GM12864 (cell line): ENCODE measurements at places on chromosomes 5 and 9.

DNA sequence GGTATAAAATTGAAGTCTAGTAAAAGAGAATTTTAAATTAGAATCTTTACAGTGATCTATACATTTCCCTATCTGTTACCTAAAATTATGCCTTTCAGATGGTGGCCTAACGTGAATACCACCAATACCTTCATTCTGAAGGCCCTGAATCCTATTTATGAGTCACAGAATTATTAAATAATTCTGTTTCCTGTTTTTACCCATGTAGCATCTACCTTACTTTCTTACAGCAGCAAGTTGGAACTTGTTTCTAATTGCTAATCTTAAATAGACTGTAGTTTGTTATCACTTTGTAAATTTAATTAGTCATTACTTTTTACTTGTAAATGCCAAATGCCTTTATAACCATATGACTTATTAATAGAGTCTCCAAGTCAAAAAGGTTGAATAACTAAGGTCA is 135.0 kb downstream of the PDE4D start:
- no peak for DNase-seq

DNA sequence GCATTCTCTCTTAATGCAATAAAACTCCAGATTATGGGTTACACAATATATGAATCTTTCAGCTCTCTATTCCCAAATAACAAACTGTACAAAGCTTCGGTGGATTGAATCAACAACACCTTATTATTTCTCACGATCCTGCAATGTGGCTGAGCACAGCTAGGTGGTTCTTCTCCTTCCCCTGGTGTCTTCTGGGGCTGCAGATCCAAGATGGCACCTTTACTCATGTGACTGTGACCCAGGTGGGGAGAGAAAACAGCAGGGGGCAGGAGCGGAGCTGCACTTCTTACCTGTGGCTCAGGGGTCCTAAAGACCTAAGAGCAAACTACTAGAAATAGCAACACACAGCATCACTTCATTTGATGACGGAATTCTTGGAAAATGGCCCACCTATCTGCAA is 233.1 kb downstream of the IRX1 start:
- no peak for DNase-seq

DNA sequence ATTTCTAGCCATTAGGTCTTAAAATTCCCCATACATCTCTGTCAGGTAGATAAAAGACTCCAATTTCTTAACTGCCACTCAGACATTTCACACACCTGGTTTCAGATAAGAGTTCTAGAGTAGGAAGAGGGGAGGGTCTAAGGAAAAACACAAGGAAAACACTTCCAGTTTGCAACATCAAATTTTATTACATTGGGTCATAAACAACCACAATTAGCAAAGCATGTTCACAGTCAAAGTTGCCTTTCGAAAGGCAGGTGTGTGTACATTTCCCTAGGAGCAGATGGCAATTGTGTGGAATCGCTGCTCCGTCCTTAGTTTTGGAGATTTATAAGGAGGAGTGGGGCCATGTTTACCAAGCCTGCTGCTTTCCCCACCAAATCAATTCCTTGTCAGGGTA is 120.8 kb downstream of the DMRT2 start:
- DNase-seq: no peak

DNA sequence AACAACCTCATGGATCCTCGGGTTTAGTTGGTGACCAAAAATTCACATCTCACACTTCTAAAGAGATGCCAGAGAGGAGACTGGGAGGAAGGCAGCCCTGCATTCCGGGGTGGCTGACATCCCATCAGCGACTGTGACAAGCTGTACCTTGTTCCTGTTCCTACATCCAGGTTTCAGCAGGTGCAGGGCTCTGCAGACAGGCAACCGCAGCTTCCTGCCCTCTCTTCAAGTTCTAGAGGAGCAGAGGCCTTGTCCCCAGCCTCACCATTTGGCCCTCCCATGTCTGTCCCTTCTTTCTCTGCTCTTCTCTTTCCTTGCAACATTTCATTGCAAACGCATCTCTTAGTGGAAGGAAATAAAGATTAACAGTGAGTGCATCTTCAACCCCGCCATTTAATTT is 454.6 kb downstream of the IRX1 start:
- no peak for DNase-seq

DNA sequence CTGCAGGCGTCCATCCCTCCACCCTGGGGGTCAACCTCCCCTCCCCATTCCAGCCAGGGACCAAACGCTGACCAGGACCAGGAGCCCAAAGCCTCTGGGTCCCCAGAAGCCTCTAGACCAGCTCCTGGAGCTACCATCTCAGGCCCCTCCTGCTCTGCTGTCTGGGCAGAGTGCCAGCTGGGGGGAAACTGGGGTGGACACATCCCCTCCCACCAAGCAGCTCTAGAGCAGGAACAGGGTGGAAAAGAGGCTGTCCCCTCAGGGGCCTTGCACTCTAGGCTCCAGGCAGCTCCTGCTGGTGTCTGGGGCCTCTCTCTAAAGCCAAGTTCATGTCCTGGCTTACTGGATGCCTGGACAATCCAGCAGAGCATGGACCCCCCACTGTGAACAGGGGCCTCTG is 4.4 kb downstream of the SSNA1 start:
- no peak for DNase-seq

DNA sequence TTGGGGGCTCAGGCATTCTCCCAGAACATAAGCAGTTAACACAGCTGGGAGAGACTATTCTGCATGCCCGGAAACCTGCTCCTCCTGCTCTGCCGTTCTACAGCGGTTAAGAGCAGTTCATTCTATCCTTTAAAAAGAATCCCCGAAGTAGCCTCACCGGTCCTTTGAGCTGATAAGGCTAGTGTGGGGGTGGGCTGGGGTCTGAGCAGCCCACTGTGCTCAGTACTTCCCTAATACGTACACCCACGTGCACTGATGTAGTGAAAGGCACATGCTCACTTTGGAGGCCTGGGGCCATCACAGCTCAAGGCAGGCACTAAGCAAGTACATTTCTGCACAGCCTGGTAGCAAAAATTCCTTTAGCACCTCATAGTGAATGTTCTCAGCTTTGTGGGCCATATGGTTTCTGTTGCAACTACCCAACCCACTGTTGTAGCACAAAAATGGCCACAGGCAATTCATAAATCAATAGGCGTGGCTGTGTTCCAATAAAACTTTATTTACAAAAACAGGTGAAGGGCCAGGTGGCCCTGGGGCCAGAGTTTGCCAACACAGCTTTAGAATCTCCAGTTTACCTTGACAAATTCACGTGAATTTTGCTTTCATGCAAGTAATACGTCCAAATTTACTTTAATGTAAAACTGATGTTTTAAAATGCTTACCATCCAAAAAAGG is 136.4 kb downstream of the ZNF354C start:
- no peak for DNase-seq

GRCh38 chr9:86667307-86667706 is 280.0 kb downstream of the GAS1 start:
- no peak for DNase-seq

DNA sequence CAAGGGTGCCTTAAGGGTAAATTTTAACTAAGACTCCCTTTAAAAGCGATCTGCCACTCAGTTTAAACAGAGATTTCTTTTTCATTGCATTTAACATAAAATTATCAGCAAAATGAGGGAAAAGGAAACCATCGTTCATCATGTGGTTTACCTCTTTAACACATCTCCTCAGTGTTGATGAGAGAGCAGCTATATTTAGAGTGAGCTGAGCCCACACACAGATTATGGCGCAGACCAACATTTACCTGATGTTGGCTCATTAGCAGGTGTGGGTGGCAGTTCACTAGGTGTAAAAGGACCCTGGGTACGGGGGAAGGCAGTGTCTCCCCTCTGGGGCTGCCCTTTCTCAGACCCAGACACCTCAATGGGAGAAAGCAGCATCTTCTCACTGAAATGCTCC is 149.8 kb downstream of the ENTREP1 start:
- DNase-seq: no peak

DNA sequence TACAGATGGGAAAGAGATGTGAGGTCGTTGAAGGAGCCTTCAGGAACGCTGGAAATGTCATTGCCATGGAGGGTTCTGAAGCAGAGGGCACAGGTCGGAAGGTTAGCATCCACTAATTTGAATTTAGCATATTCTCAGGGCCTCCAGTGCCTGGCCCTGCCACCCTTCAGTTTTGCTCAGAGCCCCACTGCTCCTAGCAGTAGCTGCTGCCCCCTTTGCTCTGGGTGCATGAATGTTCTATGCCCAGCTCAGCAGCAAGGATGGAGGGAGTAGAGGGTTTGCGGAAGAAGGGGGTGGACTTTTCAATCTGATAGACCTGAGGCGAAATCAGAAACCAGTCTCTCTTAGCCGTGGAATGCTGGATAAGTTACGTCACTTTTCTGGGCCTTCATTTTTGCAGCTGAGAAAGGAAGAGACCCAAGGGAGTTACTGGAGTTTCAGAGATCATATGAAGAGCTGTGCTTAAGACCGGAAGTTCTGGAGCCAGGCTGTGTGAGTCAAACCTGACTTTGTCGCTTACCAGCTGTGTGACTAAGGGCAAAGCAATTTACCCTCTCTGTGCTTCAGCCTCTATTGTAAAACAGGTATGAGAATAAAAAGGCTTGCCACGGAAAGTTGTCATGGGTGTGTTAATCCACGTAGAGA is 133.2 kb upstream of the PANK3 start:
- peak; percentile 8 for DNase-seq

DNA sequence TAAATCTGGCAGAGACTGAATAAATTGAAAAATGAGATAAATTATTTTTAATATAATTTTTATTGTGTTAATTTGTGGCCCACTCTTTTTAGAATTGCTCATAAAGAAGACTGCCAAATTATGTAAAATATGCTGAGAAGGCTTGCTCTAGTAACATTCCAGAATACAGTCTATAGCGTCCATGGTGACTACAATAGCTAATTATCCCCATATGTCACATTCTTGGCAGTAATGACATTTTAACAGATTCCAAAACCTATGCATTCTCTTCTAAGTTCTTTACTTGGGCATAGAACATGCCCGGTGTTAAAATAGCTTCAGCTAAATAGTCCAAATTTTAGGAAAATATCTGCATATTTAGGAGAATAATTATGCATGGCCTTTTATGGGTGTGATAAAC is 697.0 kb upstream of the SEMA6A start:
- no peak for DNase-seq

GRCh38 chr9:93929231-93929630 is 25.9 kb downstream of the BARX1 start:
- DNase-seq: no peak

DNA sequence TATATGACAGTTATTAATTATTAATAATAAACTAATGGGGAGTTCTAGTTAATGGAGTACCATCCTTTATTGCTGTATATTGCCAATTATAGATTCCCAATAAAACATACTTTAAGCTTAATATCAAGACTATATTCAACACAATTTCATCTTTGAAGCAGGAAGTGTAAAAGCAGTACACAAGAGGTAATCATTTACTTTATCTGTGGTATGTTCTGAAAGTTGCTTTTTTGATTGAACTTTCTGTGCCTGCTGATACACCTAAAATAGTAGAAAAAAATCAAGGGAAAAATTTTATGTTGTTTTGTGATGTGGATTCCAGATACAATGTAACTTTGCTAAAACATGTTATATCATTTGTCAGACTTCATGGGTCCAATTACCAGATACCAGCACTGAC is 58.0 kb downstream of the ACO1 start:
- no peak for DNase-seq

DNA sequence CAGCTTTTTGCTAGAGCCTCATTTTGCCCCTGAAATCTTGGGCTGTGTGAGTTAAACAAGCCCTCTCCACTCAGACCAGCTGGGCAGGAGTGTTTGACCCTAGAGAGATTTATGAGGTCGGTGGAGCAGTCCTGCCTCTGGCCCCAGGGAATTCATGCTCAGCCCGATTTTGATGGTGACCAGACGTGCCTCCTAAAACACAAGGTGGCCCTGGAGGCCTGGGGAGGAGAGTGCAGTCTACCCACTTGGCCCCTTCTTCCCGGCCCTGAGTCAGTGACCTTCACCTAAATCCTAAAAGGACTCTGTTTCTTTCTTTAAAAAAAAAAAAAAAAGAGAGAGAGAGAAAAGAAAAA is 86.6 kb upstream of the SAP30L start:
- DNase-seq: no peak

GRCh38 chr9:105173306-105173705 is 71.1 kb upstream of the SLC44A1 start:
- no peak for DNase-seq

GRCh38 chr5:151030056-151030336 is 9.6 kb downstream of the GPX3 start:
- no peak for DNase-seq

- DNase-seq: no peak
These were observed 49.5 kb downstream of the CAMSAP1 start for GRCh38 chr9:135857843-135858242.

GRCh38 chr9:29282121-29282520 is 1708.8 kb upstream of the C9orf72 start:
- no peak for DNase-seq

DNA sequence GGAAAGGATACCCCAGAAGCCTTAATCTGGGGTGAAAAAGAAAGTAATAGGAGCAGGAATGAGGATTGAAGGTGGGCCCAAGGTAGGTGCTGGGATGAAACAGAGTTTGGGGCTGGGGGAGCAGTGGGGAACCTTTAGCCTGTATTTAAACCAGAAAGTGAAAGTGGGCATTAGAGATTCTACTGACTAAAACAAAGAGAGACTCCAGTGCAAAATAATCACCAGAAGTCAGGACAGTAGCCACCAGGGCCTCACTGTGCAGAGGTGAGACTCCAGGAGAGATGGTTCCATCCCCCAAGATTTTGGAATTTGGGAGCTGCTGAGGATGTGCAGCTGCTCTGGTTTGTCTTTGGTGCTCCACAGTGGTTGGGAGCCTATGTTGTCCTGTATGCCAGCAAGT is 13.1 kb downstream of the DNAJB5 start:
- DNase-seq: no peak

GRCh38 chr9:116000748-116001329 is 152.8 kb upstream of the PAPPA start:
- no peak for DNase-seq

DNA sequence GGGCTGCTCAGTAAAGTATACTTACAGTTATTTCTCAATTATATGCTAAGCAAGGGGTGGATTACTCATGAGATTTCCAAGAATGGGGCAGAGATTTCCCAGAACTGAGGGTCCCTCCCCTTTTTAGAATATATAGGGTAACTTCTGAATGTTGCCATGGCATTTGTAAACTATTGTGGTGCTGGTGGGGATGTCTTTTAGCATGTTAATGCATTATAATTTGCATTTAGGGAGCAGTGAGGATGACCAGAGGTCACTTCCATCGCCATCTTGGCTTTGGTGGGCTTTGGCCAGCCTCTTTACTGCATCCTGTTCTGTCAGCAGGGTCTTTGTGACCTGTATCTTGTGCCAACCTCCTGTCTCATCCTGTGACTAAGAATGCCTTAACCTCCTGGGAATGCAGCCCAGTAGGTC is 35.5 kb downstream of the TTC1 start:
- no peak for DNase-seq

- DNase-seq: no peak
These were observed 142.9 kb downstream of the BNC2 start for GRCh38 chr9:16727452-16728136.
